ENCODE measurements at places on chromosomes 4 and X. TPM values are rescaled to one million over a fixed set of nuclear protein-coding genes. Genes with fewer than 3 reads are reported as not detected.

The PRICKLE3 gene
- total RNA-seq, result 14.5 TPM

DNA sequence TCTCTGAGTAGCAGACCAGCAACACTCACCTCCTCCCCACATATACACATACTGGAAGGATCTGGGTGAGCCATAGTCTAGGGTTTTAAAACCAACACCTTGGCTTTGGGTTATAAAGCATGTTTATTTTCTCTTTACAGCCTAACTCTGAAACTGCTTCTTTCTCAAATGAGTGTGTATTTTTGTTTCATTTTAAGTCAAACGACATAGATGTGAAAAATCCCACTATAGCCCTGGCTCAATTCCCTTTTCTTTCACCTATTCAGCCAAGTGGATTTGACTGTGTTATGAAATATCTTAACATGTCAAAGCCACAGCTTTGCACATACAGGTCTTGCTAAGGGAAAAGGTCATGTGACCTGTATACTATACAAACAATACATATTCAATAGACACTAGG is 13.8 kb downstream of the NEXMIF start:
- no peak overlapping the region for H3K27ac ChIP-seq
- DNase-seq, result no peak
- H3K36me3 ChIP-seq, result no peaks in the 10 kb centered on the region
- H3K4me1 ChIP-seq, result no peaks in the 10 kb centered on the region
- no peak overlapping the region for H3K4me3 ChIP-seq

DNA sequence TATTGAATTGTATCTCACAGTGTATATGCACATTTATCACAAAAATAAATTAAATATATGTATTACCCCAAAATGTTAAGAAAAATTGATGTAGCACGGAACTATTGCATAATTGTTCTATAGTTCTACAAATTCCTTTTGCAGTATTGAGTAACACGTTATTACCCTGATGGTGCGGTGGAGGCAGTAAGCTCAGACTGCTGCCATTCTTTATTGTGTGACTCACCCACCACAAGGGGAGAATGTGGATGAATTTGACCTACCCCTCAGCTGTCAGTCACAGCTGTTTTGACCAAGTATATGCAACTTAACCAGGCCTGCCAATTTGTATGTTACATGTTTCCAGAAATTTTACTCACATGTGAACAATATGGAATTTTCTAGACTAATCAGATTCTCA is 506.6 kb downstream of the SH3BGRL start:
- H3K36me3 ChIP-seq, result no peaks in the 10 kb centered on the region
- no peak overlapping the region for H3K4me3 ChIP-seq
- H3K4me1 ChIP-seq, result peaks cover 13% of the 10 kb centered on the region

- no peak overlapping the region for H3K4me3 ChIP-seq
- H3K27ac ChIP-seq, result no peak overlapping the region
- no peaks in the 10 kb centered on the region for H3K27me3 ChIP-seq
- peaks cover 25% of the 10 kb centered on the region for H3K36me3 ChIP-seq
Observed at GRCh38 chr4:103046416-103047290, 27.1 kb upstream of the SLC9B1 start.

- no peaks in the 10 kb centered on the region for H3K4me1 ChIP-seq
- H3K27ac ChIP-seq, result no peak overlapping the region
- peak; percentile 13 for DNase-seq
- H3K27me3 ChIP-seq, result peaks cover 14% of the 10 kb centered on the region
Observed at GRCh38 chrX:124232523-124233201, 99.8 kb upstream of the TEX13D start.

DNA sequence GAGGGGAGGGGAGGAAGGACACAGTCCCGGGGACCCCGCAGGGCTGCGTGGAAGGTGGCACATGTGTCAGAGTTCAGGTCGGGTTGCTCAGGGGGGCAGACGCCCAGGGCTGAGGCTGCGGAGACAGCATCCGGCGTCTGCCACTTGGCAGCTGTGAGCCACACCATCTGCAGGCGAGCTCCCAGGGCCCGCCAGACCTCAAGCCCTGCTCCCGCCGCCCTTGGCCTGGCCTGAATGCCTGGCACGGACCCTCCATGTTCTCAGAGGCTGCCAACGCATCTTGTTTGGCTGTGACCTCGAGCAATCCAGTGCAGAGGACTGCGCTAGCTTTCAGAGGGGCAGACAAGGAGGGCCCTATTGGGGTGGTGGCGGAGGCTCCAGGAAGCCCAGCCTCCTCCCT is 5.1 kb downstream of the BGN start:
- no peaks in the 10 kb centered on the region for H3K27me3 ChIP-seq
- H3K4me3 ChIP-seq, result no peak overlapping the region
- DNase-seq, result no peak
- peaks cover 6% of the 10 kb centered on the region for H3K4me1 ChIP-seq
- H3K27ac ChIP-seq, result no peak overlapping the region

DNA sequence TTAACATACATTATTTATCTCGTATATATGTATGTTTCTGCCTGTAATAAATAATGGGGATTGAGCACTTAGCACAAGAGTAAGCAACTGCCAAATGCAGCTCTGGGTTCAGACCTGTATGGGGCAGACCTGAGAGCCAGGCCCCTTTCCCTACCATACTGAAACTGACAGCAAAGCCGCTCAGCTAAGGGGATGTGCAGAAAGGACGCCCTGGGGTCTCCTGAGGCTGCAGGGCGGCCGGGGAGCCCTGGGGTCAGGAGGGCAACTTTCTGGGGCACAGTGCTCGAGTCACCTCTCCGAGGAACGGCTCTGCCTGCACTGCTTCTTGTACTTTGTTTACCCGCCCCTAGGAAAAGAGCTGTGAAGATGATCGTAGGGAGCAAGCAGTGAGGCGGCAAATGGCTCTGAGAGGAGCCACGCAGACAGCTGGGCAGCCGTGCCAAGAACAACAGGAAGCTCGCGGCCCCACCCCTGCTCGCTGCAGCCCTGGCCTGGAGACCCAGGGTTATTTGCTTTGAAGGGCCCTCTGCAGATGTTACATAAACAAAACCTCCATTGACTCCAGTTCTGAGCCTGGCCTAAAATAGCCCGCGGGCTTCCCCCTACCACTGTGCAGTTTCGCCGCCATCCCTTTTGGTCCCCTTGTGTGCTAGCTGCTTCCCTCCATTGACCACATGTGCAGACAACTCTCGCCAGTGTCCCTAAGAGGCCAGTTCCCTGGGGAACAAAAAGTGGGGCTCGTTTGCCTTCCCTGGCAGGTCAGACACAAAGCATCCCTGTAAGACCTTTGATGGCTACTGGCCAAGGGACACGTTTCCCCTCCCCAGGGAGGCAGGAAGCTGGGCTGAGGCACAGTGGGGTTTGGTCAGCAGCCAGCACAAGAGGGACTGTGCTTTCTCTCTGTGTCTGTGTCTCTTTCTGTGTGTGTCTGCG is 111.3 kb upstream of the LNX1 start:
- no peaks in the 10 kb centered on the region for H3K36me3 ChIP-seq
- peak overlapping the region; percentile 56 for H3K4me3 ChIP-seq
- peaks cover 18% of the 10 kb centered on the region for H3K4me1 ChIP-seq
- peak; percentile 92 for DNase-seq
- H3K27me3 ChIP-seq, result no peaks in the 10 kb centered on the region

DNA sequence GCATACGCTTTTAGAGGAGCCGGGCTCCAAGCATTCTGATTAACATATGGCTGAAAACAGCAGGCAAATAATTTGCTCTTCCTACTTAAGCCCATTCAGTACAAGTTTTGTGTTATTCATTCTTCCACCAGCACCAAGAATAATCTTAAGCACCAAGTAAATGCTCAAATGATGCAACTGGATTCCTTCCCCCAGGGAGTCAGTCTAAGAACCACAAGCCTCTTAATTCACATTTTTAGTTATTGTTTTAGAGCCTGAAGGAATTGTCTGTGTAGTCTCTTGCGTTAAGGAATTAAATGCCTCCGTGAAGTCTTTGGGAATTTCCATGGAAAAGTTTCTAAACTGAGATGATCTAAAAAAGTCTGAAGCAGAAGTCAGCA is 61.5 kb upstream of the MAGEB2 start:
- no peak overlapping the region for H3K27ac ChIP-seq
- H3K36me3 ChIP-seq, result no peaks in the 10 kb centered on the region
- no peak for DNase-seq
- peaks cover 11% of the 10 kb centered on the region for H3K27me3 ChIP-seq
- H3K4me1 ChIP-seq, result peaks cover 13% of the 10 kb centered on the region

GRCh38 chr4:118313098-118313497 is 39.7 kb downstream of the PRSS12 start:
- H3K27me3 ChIP-seq, result no peaks in the 10 kb centered on the region
- H3K36me3 ChIP-seq, result no peaks in the 10 kb centered on the region
- DNase-seq, result no peak
- no peak overlapping the region for H3K27ac ChIP-seq

DNA sequence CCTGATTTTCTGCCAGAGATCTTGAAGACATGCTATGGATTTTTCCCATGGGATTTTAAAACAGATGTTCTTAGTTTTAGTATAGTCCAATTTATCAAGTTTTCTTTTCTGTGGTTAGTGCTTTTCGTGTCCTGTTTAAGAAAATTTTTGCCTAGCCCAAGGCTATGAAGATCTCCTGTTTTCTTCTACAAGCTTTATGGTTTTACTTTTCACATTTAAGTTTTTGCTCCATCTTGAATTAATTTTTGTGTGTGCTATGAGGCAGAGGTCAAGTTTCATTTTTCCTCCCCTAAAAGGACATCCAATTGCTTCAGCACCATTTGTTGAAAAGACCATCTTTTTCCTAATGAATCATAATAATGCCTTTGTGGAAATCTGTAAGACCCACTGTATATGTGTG is 65.6 kb downstream of the POLR2B start:
- peaks cover 28% of the 10 kb centered on the region for H3K4me1 ChIP-seq
- no peak for DNase-seq
- H3K36me3 ChIP-seq, result no peaks in the 10 kb centered on the region
- no peak overlapping the region for H3K27ac ChIP-seq
- no peak overlapping the region for H3K4me3 ChIP-seq

The EBP gene
- total RNA-seq, result 66.9 TPM

DNA sequence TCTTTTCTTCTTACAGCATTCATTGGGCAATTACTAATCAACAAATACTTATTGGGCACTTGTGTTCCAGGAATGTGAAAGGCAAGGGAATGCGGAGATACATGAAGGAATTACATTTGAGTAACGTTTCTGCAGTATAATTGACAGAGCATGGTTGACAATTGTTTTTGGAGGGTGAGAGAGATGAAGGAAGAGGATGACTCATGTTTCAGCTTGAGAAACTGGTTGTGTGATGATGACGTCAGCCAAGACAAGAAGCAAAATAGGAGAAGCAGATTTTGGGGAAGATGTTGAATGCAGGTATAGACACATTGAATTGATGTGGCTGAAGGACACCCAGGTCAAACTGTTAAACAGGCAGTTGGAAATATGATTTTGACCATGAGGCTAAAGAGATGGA is 8.0 kb upstream of the CPEB2 start:
- no peaks in the 10 kb centered on the region for H3K27me3 ChIP-seq
- H3K27ac ChIP-seq, result no peak overlapping the region

DNA sequence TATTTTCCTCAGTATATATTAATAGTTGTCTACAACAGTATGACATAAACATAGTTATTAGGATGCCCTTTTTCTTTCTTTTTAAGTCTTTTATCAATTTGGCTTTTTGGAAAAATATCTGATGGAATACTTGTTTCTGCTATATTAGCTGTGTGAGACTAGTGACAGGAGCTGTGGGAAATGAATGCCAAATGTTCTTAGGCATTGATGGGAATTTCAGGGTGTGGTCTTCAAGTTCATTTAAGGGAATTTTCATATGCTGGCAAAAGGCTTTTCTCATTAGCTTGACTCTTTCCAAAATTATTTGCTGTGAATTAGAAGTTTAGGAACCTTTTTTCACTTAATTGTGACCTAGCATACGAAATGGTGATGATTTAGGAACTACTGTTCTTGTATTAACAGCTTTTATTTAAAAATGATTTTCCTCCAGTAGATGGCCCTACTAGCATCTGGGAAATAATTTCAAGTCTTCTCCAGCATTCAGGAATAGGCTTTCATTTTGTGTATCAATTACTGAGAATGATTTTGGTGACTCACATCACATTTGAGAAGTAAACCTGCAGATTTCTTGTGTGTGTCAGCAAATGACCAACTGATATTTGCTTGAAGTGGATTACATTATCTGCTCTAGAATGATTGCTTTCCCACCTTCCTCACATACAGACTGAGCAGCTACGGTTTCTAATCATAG is 70.9 kb downstream of the HTT start:
- H3K27me3 ChIP-seq, result no peaks in the 10 kb centered on the region
- H3K36me3 ChIP-seq, result peaks cover 93% of the 10 kb centered on the region
- H3K27ac ChIP-seq, result no peak overlapping the region
- H3K4me3 ChIP-seq, result no peak overlapping the region

DNA sequence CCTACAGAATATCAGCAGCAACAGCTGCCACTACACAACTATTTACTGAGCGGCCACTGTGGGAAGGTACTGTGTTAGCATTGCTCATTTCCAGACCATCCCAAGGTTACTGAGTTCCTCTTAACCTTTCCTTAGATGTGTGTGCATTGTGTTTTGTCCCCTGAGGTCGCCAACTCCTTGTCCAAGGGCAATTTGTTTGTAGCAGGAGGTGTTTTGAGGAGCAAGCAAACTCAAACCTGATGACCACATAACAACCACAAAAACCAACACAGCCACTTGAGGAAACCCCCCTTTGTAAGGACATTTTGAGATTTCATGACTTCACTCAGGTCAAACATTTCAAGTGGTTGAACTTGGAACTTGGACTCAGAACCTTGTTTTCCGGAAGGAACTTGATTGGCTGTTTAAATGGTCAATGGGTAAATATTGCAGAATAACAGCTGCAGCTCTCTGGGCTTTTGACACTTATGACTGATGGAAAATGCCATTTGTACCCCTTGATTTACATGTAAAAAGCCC is 122.3 kb downstream of the MID1IP1 start:
- H3K27ac ChIP-seq, result no peak overlapping the region
- H3K27me3 ChIP-seq, result peaks cover 12% of the 10 kb centered on the region
- DNase-seq, result no peak
- no peak overlapping the region for H3K4me3 ChIP-seq
- no peaks in the 10 kb centered on the region for H3K4me1 ChIP-seq

DNA sequence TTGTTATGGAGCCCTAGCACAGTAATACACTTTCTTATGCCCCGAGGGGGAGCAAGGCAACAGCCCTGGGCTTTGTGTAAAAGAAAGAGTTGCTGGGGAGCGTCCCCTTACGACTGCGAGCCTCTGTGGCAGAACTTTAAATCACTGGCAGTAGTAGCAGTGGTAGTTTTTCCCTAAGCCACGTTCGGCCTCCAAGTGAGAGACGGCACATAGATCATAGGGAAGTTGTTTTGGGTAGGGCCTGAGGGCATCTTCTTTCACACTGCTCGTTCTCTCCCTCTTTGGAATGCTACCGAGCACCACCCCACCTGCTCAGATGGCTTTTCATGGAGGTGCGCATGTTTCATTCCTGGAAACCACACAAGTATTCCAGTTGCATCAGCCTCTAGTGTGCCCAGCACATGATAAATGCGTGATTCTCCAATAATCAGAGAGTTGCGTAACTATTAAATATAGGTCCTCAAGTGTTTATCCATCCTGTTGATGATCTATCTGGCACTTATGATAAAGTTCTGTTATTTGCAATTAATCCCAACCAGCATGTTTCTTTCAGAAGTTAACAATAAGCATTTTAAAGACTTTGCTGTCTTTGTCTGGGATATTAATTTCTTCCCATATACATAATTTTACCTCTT is 7.0 kb upstream of the SYNPO2 start:
- peaks cover 5% of the 10 kb centered on the region for H3K27me3 ChIP-seq
- no peak for DNase-seq
- no peak overlapping the region for H3K27ac ChIP-seq
- H3K4me3 ChIP-seq, result no peak overlapping the region

- H3K27ac ChIP-seq, result peak overlapping the region; percentile 43
- peaks cover 8% of the 10 kb centered on the region for H3K36me3 ChIP-seq
- no peaks in the 10 kb centered on the region for H3K27me3 ChIP-seq
Observed at GRCh38 chr4:173411106-173411693, 12.3 kb upstream of the SCRG1 start.

The NEUROG2 gene
- not detected for total RNA-seq

GRCh38 chr4:26257850-26258249 is 63.0 kb upstream of the RBPJ start:
- no peaks in the 10 kb centered on the region for H3K36me3 ChIP-seq
- H3K4me1 ChIP-seq, result peaks cover 6% of the 10 kb centered on the region
- H3K4me3 ChIP-seq, result no peak overlapping the region

The SGMS2 gene
- total RNA-seq, result 85.3 TPM

The PPP1R3F gene
- total RNA-seq, result 7.0 TPM
